ENCODE measurements at places on chromosomes 12 and 14. TPM values are rescaled to one million over a fixed set of nuclear protein-coding genes. Genes with fewer than 3 reads are reported as not detected.

Gene KRT5
- 0.25 TPM for total RNA-seq

Gene CACNA2D4
- not detected for total RNA-seq

Gene CIT
- 13.3 TPM for total RNA-seq

Gene GALNT16
- total RNA-seq = 3.6 TPM

Gene RASSF9
- total RNA-seq = 0.43 TPM

Gene PRIMA1
- 0.40 TPM for total RNA-seq

Gene KLRK1
- not detected for total RNA-seq

Gene NEUROD4
- not detected for total RNA-seq

Gene NCKAP5L
- 9.0 TPM for total RNA-seq

Gene PRB2
- total RNA-seq = not detected
